ENCODE measurements at places on chromosomes 4 and X.

DNA sequence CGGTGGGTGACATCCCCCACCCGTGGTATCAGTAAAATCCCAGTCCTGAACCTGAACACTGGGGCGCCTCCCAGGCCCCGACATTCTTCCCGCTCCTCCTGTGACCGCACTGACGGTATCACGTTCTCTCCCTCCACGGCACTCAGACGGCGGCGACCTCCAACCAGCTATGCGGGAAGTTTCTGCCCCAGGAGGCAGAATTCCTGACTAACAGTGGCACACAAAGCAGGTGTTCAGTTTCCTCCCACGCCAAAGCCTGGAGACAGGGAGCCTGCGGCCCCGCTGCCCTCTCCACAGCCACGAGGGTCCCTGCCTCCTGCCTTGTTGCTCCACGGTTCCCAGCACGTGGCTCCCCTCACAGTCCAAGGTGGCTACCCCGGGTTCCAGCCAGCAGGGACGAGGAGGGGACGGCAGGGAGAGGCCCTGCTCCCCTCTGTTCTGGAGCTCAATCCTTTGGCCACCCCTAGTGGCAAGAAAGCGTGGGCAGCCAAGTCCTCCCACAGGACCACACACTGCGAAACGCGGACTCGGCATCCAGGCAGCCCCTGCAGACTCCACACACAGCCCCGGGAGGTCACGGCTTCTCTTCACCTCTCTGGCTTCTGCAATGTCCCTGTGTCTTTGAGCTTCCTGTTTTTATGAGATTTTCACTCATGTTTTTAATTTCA, 15.2 kb downstream of the CTBP1 start:
- no peak for DNase-seq

GRCh38 chr4:176726803-176727202, 65.9 kb downstream of the VEGFC start:
- no peak for DNase-seq

GRCh38 chrX:108186811-108187210, 95.2 kb downstream of the ATG4A start:
- no peak for DNase-seq

GRCh38 chr4:13821522-13821921, 194.0 kb upstream of the BOD1L1 start:
- no peak for DNase-seq

DNA sequence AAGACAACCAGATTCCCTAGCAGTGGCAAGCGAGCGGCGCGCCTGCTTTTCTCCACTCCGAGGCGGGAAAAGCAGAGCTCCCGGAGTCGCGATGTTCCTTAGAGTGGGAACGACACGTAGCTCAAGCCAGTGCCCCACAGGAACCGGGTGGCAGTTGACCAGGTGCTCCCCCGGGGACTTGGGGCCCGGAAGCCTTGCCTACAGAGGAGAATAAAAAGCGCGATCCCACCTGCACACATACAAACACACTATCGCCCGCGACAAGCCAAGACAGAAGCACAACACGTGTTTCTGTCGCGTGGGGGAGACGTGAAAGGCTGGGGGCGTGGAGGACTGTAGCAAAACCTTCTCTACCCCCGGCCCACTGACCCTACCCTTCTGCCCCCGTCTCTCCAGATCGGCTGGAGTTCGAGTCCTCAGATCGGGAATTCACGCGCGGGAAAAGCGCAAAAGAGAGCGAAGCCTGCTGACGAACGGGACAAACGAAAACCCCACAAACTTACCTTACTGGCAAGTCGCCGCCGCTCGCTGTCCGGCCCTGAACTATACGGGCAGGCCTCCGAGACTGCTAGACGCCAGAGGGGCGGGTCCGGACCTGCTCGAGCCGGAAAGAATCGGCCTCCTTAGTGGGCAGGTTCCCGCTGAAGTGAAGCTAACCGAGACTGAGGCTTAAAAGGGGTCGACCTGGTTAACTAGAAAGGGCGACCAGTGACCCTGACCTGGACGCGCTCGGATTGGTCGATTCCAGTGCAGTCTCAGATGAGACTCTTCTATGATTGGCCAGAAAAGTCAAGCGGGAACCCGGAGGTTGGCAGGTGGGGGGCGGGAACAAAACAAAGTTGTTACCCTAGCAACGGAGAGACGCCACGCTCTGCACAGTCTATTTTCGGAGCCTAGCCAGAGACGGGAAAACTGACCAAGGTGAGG, at the start of the genes DNAAF6 and NUP62CL:
Gene DNAAF6, plus strand, starts transcription at position 842 of the 927 bp plus-strand sequence. CDS start 6,265 bp downstream, outside the sequence.
Gene NUP62CL, minus strand, starts transcription at position 664 of the 927 bp plus-strand sequence. CDS start 31,287 bp downstream, outside the sequence.
- peak; percentile 36 for DNase-seq

GRCh38 chr4:79673377-79673776, 265.3 kb upstream of the GK2 start:
- no peak for DNase-seq

DNA sequence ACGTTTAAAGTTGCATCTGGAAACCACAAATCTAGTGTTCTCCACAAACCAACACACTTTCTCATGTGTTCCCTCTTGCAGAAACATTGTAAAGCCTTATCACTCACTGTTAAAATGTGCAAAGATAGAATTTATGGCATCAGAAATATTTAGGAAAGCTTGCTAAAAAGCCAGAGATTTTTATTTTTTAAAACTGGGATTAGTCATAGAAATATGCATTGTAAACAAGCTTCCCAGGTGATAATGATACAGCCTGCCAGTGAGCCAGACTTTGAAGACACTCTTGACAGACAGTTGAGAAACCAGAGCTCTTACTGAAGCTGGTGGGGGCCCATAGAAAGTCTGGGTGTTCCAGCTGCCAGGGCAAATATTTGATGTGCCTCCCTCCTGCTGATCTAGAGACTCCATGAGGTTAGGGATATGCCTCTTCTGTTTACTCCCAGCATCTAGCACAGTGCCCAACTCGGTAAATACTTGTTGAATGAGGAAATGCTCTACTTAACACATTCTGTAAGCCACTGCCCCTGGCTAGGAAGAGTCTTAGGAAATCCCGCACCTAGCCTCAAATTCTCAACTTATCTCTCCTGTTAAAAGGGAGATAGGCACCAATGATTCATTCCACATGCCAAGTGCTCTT, 179.0 kb upstream of the RASGEF1B start:
- DNase-seq, result no peak

GRCh38 chr4:100170986-100171385, 19.3 kb downstream of the DDIT4L start:
- DNase-seq, result no peak

Measured in Ammon's horn (tissue), 1 donor.